Right cardiac atrium (tissue), 5 donors: ENCODE measurements at places on chromosomes 1 and 21.

GRCh38 chr1:54980528-54981241, at the start of gene TMEM61:
Gene TMEM61, plus strand, starts transcription at chr1:54980628. Its CDS starts 438 bp downstream, at chr1:54981066.
- DNase-seq, result no peak

DNA sequence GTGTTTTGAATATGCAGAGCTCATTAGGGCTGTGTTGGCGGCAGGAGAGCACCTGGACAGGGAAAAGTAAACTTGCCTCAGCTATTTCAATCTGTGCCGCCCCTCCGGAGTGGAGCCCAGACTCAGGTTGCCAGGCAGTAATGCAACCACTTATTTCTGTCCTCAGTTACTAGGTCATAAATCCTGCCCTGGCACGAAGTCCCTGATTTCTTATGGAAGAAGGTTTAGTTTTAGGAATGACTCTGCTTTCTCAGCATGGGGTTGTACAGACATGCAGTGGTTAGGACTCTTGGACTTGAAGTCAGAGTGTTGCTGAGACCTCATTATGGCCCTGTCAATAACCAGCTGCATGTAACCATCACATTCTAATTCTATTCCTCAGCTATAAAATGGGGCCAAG, 98.3 kb upstream of the FGGY start:
- DNase-seq, result no peak

DNA sequence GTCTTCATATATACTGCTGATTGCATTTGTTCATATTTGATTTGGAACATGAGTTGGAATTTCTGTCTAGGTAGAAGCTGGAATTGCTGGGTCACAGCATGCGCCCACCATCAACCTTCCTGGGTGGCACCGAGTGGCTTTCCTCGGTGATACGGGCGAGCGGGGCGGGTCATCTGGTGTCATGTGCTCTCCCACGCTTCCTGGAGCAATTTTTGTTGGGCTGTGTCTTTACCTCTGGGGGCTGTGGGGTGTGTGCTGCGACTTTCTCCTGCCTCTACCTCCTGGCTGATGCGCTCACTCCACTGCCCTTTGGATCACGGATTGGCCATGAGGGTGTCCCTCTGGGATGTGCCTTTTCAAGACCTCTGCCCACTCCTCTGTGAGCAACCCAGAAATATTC, 108.7 kb upstream of the COL6A1 start:
- DNase-seq, result no peak

DNA sequence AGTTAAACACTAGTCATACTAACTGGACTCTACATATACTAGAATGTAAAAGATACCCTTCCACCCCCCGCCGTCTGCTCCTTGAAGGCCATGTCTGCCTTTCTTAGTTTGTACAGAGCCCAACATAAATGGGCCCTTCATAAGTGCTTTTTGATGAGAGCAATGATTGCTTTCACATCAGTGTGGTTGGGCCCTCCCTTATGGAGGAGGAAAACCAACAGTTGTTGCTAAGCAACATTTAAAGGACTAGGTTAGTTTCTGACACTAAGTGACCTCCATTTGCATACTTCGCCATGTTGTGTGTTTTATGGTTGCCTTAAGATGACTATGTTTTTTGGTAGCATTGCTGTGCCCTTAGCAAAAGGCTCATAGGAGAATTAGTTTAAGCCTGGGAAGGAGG, 182.0 kb upstream of the SGIP1 start:
- DNase-seq, result no peak

GRCh38 chr1:33274446-33274845, 18.2 kb downstream of the ZNF362 start:
- DNase-seq, result no peak

DNA sequence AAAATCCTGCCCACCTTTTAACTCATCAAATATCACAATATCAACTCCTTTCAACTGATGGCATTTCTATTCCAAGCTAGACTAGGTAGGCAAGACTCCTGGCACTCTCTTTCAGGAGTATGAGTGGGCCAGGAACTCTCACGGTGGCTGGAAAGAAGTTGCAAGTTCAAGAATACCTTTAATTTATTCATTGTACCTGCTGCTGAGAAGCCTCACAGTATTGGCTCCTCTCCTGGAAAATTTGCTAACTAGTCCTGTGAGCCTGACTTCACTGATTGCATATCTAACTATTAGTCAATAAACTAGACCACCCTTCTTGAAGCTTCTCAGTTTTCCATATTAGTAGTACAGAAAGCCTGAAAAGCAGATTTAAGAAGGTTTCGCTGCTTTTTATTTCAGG, 120.2 kb downstream of the DUSP10 start:
- no peak for DNase-seq

- DNase-seq, result no peak
Measured at GRCh38 chr1:31507676-31508530, 68.4 kb upstream of the TINAGL1 start.

GRCh38 chr1:202692959-202693555, 17.2 kb downstream of the SYT2 start:
- peak; percentile 87 for DNase-seq

- no peak for DNase-seq
Measured at GRCh38 chr1:212182171-212182570, 103.0 kb upstream of the PPP2R5A start.

GRCh38 chr21:19010996-19011395, 607.4 kb upstream of the TMPRSS15 start:
- no peak for DNase-seq

GRCh38 chr1:214570442-214570841, 19.0 kb upstream of the PTPN14 start:
- DNase-seq, result no peak

DNA sequence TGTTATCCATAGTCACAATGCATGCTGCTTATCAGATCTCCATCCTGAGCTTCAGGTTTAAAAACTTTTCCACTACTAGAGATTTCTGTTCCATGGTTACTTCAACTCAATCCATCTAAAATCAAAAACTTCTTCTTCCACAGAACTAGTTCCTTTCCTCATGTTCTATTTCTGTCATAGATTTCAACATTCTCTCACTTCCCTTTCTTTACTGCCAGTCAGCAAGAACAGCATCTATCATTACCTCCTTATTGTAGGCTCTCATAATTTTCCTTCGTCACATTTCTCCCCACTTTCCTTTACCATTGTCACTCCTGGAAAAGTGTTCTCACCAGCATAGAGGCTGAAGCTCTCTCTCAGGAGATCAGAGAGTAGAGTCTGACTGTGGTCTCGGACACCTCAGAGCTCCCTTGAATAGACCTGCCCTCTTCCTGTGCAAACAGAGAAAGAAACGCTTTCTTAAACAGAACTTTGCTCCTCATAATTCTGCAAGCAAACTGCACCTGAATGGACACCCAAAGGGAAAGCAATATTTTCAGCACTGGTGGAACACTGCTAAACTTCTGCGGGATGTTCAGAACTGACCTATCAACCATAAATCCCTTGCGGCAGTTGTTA, 48.7 kb upstream of the KIRREL1 start:
- DNase-seq, result no peak

DNA sequence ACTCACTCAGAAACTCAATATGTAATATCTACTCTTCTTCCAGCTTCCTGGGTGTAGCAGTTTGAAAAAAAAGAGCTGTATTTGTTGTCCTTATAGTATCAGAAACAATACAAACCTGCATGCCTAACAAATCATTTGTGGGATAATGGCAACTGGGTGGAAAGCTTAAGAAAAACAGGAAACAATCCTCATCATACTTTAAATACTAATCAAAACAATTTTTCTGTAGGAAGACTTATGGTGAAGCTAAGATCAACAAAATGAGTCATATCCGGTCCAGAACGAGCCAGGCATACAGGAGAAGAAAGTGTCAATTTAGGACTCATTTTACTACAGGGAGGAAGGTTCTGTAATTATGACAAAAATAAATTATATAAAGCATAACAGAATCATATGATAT, 181.8 kb upstream of the ADGRL4 start:
- DNase-seq, result no peak

DNA sequence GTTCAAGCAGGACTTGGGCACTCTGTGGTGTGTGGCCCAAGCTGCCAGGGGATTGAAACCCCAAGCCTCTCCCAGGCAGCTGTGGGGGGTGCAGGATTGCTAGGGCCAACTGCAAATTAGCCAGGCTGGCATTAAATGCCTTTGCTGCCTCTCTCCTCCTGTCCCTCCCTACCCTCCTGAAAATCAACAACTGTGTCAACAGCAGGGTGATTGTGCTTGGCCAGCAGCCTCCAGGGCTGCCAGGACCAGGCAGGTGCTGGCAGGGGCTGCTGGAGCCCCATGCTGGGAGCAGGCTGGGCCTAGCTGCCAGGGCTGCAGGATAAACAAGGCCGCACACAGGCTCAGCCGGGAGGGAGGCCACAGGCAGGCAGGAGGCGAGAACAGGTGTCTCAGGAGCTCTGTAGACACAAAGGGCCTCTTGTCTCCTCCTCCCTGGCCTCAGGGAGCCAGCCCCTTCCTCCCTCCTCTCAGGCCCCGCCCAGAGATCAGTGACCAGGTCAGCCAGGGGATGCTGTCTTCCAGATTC, 11.4 kb downstream of the SOX13 start:
- DNase-seq, result peak; percentile 46

GRCh38 chr21:44778094-44778493, 23.5 kb downstream of the UBE2G2 start:
- no peak for DNase-seq

GRCh38 chr1:40770296-40771070, 13.1 kb upstream of the KCNQ4 start:
- DNase-seq, result no peak

DNA sequence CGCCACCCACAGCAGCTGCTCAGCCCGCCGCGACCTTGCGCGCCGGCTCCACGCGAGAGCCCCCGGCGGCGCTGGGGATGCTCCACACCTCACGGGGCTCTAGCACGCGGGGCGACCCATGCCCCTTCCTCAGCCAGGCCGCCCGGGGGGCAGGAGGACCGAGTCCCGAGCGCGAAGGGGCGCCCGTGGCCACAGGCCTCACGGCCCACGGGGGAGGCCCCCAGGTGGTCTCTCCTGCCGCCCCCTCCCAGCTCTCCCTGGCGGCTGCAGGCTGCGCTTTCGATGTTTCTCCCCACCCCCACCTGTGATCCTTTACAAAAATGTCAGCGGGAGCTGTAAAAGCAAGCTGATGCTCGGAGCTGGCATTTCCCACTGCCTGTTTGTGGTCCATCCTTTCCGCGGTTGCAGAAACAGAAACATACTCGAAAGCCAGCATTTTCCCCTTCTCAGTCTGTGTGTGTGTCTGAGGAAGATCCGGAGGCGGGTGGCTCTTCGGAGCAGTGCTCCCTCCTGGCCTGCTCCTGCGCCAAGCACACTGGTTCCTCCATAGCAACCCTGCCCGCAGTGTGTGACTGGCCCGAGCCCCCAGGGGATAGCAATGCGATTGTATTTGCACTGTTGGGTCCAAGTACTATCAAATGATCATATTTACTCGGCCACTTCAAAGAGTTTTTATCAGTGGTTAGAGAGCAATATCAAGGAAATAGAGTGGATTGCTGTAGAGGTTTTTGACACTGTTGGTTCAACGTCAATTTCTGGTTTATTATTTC, 2.1 kb downstream of the KIF26B start:
- DNase-seq, result peak; percentile 57
